ENCODE measurements at places on chromosomes 3 and 15.

DNA sequence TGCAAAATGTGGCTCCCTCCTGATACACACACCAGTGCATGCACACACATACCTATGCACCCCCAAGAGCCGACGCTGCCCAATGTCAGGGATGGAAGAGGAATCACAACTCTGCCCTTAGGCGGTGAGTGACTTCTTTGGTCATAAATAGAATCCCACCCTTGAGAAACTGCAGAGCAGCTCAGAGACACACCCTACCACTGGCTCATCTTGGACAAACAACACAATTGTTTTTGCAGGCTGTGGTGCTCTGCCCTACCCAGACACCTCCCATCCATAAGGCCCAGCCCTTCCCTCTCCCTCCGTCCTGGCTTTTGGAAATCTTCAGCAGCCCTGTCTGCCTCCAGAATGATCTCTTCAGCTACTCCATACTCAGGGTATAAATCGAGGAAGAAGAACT is 73.8 kb upstream of the HRH1 start:
- no peak for DNase-seq

GRCh38 chr3:187630404-187630803 is 39.8 kb downstream of the SST start:
- no peak for DNase-seq

DNA sequence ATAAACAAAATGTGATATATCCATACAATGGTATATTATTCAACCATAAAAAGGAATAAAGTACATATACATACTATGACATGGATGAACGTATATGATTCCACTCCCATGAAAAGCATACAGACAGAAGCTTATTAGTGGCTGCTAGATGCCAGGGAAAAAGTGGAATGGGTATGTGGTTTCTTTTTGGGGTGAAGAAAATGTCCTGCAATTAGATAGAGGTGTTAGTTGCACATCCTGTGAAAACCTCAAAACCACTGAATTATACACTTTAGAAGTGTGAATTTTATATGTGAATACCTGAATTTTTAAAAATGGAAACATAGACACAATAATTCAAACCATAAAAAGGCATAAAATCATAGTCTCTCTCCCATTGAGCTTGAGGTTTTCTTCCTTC is 11.2 kb downstream of the DENND6A start:
- DNase-seq = no peak

DNA sequence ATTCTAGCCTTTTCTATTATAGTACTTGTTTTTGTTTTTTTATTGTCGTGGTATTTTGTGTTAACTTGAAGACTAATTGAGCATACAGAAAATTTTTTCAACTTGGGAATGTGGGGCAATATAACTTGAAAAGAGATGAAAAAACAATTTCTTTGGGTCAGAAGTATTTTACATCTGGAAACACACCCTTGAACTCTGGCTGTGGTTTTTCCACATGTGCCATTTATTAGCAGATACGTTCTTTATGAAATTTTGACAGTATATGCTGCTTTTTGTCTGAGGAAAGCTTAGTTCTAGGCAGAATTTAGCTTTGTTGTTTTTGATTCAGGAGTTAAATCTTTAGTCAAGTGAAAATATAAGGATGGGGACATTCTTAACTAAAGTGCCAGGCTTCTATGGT is 44.7 kb downstream of the TCF12 start:
- no peak for DNase-seq

DNA sequence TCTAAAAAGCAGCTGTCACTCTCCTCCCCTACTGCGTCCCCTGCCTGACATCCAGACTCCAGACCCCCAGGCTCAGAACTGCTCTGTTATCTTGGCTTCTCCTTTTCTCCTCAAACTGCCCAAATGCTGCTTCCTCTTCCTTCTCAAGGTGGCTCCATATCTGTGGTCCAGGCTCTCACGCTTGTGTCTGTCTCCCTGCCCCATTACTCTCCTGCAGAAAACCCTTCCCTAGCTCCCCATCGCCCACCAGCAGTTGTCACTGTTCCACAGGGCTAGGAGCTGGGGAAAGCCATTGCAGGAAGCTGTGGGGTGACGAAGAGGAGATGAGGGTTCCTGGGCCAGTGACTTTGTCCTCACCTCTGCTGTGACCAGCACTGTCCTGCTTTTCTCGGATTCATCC is 30.7 kb upstream of the CGNL1 start:
- no peak for DNase-seq

- DNase-seq = peak; percentile 49
These were observed 80.0 kb downstream of the SQOR start for GRCh38 chr15:45714590-45715488.

DNA sequence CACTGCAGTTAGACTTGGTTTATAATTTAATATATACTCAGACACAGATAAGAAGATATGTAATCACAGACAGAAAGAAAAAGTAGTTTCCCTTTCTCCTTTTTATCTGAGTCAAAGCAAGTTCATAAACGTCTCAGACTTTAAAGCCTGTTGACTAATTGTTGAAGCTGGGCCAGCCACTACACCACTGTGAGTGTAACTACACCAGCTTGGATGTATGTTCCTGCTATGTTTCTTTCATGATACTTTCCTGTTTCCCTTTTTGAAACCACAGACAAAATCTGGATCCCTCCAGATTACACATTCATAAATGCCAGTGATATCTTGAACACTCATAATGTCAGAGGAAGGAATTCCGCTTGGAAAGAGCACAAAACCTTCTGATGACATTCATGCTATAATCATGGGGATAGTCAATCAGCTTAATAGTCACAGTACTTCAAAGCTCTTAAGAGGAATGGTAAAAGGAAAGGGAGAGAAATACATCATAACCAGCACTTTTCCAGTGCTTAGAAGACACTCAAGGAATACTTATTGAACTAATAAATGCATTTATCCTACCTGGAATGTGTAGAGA is 32.0 kb downstream of the KCNMB2 start:
- DNase-seq = no peak

- DNase-seq = no peak
These were observed 471.2 kb downstream of the NR2F2 start for GRCh38 chr15:96801576-96802150.

- no peak for DNase-seq
These were observed 183.2 kb upstream of the IL12A start for GRCh38 chr3:159805411-159805772.

- no peak for DNase-seq
These were observed 125.8 kb downstream of the P2RY1 start for GRCh38 chr3:152960684-152961083.

DNA sequence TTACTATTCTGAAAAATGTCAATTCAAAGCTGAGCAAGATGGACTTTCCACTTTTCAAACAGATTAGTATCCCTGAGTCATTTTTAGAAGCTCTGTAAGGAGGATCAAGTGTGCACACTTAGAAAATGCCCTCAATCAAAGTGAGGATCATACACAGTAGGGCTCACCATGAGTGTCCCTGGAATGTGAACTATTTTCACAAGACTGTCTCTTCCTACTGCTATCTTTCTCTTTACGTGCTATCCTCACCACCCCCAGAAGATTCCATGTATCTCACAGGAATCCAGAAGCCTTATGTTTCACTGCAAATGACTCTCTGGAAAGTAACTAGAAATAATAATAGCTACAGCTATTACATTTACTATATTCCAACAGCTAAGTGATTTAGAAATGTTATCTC is 349.9 kb upstream of the TGFBR2 start:
- DNase-seq = no peak

GRCh38 chr3:55330355-55330754 is 156.8 kb downstream of the WNT5A start:
- no peak for DNase-seq

- DNase-seq = peak; percentile 74
These were observed 10.4 kb downstream of the SLITRK3 start for GRCh38 chr3:165185707-165186327.

DNA sequence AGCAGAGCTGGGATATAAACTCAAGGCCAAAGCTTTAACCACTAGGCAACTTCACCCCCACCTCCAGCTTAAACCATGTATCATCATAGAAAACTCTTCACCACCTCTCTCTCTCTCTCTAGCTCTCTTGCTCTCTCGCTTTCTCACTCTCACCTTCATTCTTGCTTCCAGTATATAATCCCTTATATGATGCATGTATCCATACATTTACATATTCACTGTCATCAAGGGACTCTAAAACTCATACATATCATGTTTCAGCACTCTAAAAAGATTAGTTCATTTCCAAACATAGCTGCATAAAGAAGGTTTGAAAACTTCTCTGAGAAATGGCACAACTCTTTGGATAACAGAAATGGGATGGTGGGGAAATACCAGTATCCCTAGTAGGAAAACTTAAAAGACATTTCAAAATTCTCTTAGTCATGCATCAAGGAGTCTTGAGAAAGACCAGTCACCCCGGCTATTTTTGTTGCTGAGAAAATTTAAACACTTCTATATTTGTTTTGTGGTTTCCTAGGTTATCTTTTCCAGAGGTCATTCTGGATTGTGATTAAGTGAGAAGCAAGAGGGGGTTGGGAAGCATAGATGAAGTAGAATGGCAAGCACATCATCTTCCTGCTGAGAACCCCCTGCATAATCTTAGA is 447.8 kb upstream of the THBS1 start:
- DNase-seq = no peak

GRCh38 chr3:25820366-25820765 is 30.5 kb downstream of the OXSM start:
- no peak for DNase-seq

DNA sequence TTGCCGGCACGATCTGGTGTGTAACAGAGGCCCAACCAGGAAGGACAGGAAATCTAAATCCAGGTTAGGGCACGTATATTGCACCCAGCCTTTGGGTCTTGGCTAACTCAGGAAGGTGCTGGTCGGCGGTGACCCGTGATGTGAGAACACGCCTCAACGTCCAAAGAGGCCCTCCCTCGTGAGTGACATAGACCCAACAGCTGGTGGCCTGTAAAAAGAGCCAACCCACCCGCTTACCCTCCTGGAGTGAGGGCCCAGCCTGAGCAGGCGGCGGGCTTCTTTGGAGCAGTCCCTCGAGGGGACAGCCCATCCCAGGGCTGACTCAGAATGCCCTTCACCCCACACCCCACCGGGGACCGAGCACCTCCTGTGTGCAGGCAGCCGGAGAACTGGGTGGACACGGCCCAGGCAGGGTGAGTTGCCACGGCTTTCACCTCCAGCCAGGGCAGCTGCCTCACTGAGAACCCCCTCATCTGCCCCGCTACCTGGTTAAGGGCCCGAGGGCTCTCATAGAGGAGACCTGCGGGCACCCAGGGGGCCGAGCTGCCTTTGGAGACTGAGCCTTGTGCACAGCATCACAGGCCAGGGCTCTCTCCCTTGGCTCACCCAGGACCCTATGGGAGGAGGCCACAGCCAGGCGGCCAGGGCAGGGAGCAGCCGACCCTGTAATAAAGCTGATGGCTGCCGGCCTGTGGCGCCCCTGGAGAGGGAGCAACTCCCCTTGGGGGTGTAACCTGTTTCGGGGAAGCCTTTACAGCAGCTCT is 41.8 kb downstream of the ZNF710 start:
- no peak for DNase-seq

DNA sequence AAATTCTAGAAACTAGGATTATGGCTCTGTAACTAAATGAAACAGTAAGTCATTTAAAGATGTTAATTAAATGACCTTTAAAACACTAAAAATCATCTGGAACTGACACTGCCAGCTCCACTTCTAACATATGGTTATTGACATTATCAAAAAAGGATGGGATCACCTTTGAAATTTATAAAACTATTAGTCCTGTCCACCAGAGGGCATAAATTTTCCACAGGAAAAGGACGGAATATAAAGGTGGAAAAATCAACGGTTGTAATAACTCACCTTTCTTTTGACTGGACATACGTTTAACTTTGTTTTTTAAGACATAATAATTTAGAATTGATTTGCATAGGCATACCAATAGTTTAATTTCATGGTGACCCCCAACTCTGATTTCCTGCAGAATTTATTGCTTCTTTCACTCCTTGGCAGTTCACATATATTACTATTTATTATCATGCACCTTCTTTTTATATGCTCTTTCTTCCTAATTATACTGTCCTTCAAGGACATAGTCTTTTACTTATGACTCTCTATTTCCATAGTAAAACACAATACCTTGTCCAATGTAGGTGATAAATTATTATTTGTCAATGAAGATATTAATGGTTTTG is 345.7 kb downstream of the CADM2 start:
- peak; percentile 39 for DNase-seq

DNA sequence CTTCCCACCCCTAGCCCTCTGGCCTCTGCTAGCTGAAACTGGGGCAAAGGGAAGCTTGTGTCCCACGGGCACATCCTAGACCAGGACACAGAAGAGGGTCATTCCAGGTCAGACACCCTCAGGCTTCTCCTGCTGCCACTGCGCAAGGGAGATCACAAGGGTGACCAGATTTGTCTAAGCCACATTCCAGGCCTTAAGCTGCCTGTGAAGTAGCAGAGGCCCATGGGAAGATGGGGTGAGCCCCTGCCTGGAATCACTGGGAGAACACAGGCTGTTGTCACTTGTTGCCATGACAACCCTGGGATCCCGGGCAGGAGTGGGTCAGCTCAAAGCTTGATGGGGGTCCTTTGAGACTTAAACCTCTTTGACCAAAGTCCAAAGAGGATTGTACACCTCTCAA is 10.8 kb downstream of the STRA6 start:
- no peak for DNase-seq

DNA sequence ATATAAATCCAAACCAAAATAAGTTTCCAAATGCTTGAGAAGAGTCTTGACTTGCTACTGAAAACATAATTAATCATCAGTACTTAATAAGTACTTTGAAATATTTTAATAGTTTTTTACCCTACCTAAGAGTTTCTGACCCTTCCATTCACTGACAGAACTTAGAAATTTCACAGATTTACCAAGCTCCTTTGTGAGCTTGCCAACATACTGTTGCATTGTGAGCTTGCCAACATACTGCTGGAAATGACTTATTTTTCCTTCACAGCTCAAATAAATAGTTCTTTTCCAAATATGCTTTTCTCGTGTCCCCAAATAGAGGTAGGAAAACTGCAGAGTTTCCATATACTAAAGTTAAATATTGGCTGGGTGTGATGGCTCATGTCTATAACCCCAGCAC is 9.6 kb upstream of the AADAC start:
- DNase-seq = no peak

GRCh38 chr15:75840659-75841058 is 2.6 kb upstream of the UBE2Q2 start:
- no peak for DNase-seq

GRCh38 chr3:36890261-36890660 is 54.6 kb downstream of the TRANK1 start:
- DNase-seq = no peak

- DNase-seq = no peak
These were observed 78.7 kb upstream of the ATP2B2 start for GRCh38 chr3:10583798-10584708.
